Right cardiac atrium (tissue), 5 donors: ENCODE measurements at places on chromosomes 11 and 22. TPM values are rescaled to one million over a fixed set of nuclear protein-coding genes. Genes with fewer than 3 reads are reported as not detected.

- DNase-seq: no peak
These were observed 7.3 kb downstream of the ASCL2 start for GRCh38 chr11:2263071-2263565.

Gene CNGA4
- 0.19 TPM for total RNA-seq

- no peak for DNase-seq
These were observed 148.5 kb downstream of the GRIK4 start for GRCh38 chr11:120660024-120660565.

GRCh38 chr11:64762674-64763525, 3.1 kb upstream of the PYGM start:
- peak; percentile 52 for DNase-seq

DNA sequence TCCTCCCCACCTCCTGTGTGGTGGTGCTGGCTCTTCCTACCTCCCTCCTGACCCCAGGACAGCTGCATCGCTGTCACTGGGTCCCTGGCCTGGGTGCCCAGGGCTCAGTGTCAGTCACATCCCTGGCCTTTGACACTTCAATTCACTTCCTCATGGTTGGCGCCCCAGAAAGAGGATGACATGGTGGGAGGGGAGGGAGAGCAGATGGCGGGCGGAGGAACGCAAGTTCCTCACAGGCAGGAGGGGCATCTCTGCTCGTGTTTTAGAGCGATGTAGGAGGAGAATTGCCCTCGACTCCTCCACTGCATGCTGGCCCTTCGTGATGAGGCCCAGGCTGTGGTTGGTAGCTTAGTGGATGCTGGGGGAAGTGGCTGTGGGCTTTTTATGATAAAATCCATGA, 35.1 kb upstream of the KRTAP5-7 start:
- no peak for DNase-seq

Gene FIBIN
- 9.9 TPM for total RNA-seq

DNA sequence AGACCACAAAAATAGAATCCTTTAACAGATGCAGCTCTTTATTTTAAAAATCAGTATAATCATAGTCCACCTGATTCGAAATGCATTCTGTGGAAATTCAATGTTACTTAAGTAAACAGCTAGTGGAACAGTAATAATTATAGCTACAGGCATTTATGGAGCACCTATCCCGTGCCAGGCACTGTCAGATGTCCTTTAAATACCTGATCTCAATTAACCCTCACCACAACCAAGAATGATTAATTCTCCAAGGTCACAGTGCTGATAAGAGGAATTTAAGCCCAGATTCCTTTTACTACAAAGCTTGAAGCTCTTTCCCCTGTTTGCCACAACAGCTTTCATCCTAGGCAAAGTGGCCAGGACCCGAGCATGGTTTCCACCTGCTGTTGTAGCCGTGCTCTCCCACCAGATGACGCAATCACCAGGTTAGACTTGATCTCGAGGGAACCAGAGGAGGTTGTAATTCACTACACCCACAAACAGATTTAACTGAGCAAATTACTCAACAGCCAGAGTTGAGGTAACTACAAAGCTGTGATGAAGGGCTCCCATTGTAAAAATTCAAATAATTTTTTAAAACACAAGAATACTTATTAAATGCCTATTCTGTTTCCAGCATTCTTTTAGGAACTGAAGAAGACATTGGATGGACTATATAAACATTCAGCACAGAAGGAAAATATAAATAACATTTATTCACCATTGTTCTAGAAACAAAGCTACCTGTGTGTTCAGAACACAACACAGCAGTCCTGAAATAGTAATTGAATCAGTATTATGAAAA, 10.3 kb downstream of the PRDM10 start:
- DNase-seq: no peak

Gene TMEM41B
- total RNA-seq: 22.0 TPM

GRCh38 chr11:46916286-46917108, 1.9 kb downstream of the LRP4 start:
- DNase-seq: peak; percentile 83
